8988T (cell line): ENCODE measurements at places on chromosomes 12 and 14.

- no peak for DNase-seq
Observed at GRCh38 chr12:78674311-78675090, 190.1 kb upstream of the SYT1 start.

GRCh38 chr14:77965919-77966435 lies 166.1 kb downstream of the ADCK1 start:
- DNase-seq = peak; percentile 35

GRCh38 chr14:62117751-62118105 lies 355.5 kb downstream of the SNAPC1 start:
- DNase-seq = no peak

- DNase-seq = no peak
Observed at GRCh38 chr14:33589334-33589733, 361.5 kb downstream of the EGLN3 start.

DNA sequence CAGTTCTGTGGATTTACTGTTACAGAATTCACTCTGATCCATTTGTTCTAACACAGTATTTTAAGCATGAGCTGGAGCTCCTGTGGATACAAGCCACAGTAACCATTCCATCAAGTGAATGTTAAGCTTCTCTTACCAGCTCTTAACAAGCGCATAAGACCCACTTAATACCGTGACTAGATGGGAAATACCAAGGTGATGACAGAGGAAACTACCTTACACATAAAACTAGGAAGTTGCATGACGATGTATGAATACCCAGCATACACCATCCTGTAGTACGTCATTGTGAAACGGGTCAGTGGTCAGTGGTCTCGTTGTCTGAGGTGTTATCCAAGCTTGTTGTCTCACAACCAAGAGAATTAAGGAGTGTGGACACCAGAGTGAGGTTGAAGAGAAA lies 2.0 kb upstream of the GALC start:
- no peak for DNase-seq

DNA sequence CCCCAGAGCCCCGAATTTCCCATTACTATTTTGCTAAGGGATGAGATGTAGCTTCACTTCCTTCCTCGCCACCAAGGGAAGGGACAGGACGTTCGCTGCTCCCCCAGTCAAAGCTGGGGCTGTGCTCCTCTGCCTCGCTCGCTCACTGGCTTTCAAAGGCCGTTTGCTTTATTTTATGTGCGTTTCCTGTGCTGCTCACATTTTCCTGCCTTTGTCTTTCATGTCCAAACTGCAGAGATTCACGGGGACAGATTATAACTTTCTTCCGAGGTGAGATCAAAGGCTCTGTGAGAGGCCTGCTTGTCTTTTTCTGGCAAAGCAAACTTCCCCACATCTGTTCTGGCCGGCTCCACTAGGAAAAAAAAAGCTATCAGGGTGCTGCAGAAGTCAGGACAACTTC lies 76.0 kb upstream of the FZD10 start:
- no peak for DNase-seq

DNA sequence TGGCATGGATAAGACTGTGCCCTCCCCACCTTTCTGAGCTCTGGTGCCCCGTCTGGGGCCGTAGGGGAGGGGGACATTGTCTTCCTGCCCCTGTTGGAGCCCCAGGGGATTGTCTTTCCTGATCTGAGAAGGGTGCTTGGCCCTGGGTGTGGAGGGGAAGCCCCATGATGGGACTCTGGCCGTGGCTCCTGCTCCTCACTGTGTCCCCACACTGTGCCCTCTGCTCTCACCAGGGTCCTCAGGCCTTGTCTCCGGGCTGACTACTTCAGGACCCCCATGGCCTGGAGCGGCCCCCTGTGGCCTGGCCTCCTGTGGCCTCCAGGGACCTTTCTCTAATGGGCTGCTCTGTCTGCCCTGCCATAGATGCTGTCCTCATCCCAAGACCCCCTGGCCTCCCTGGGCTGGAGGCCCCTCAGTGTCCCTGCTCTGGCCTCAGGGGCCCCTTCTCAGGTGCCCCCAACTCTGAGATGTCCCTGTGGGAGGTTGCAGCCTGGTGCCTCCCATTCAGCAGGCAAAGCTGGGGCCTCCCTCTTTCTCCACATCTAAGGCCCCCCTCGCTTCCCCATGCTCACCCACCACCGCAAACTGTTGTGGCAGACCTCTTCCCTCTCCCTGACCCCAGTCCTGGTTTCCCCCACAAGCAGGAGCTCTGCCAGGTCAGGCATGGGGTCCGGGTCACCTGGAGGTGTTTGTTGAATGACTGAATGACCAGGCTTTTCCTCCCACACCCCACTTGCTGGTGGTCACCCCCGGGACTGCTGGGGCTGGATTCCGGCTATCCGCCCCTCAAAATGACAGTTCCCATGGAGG lies 4.0 kb downstream of the KIF26A start:
- no peak for DNase-seq

- no peak for DNase-seq
Observed at GRCh38 chr12:18640321-18640955, 97.4 kb downstream of the PLCZ1 start.

GRCh38 chr14:49050822-49051221 lies 535.4 kb downstream of the RPS29 start:
- DNase-seq = no peak

DNA sequence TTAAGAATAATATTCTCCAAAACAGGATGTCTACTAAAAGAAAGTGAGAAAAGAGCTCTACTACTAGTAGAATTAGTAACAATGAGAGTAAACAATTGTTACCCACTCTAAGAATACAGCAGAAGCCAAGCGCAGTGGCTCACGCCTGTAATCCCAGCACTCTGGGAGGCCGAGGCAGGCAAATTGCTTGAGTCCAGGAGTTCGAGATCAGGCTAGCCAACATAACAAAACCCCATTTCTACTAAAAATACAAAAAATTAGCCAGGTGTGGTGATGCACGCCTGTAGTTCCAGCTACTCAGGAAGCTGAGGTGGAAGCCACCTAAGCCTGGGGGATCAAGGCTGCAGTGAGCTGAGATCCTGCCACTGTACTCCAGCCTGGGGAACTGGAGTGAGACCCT lies 4.7 kb downstream of the DNAJC14 start:
- no peak for DNase-seq

DNA sequence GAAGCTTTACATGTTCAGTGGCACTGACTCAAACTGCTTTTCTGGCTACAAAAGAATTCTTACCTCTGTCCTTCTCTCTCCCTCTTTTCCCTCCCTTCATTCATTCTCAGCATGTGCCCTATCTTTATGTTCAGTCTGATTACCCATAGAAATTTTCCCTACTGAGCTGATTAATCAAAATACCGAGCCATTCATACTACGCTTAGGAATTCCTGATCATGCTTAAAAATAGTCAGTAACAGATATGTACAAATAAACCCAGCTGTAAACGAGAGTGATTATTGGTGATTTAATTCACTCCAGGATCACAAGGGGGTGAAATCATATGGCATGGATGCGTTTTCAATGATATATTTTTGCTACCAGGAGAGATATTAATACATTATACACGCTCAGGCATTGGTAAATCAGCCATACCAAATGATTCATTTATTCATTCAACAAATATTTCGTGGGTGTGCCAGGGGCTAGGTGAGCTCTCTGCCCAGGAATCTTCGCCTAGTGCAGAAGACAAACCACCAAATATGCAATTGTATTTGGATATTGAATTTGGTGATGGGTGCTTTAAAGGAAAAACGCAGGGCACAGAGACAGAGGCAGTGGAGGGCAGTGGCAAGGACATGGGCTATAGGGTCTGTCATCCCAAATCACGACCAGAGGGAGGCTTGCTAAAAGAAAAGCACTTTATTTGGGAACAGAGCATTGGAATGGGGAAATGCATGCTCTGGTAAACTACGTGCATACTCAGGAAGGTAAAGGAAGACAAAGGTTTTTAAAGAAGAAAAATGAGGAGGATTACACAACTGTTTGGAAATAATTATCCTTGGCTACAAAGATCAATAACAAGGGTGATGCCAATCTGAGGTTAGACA lies 13.9 kb upstream of the VRK1 start:
- no peak for DNase-seq

DNA sequence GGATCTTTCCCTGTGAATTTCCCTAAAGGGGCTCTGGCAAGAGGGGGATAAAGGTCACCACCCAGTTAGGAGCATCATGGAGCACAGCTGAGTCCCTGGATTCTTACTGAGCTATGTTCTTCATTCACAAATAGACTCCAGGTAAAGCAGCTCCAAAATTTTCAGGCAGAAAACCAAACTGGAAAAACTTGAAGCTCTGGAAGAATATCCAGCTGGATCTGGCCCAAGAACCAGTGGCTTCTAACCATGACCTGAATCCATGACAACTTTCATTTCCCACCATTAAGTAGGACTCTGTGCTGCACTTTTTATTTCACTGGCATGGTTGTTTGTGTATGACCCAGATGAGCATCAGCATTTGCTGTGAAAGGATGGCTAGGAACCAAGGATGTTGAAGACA lies 180.4 kb upstream of the FKBP4 start:
- no peak for DNase-seq

DNA sequence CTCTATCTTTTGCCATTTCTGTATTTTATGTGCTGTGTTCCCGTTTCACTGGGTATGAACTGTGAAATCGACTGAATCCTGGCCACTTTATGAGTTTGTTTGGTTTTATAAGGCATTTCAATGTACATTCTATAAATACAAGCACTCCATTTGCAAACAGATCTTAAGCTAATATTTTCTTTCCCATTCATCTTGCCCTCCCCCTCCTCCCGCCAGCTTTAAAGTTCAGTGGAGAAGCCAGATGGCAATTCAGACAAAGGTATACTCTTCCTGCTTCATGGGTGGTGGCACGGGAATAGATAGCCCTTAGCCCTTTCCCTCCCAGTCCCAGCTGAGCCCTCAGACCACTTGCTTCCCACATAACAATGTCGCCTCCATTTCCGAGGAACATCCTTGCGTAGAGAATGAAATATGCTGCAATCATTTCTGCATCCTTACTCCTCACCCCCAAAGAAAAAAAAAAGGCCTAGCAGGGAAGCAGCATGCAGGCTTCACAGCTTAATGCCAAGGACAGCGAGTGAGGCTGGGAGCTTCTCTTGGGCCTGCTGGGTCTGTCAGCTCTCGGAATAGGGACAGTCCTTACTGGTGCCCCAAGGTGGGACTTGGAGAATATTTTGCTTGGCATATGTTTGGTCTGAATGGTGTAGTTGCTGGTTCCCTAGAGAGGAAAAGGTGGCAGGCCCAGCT lies 52.8 kb upstream of the SRSF5 start:
- DNase-seq = no peak

- DNase-seq = no peak
Observed at GRCh38 chr12:41058266-41058665, 129.9 kb upstream of the PDZRN4 start.

GRCh38 chr14:86999036-86999435 lies 993.9 kb downstream of the GALC start:
- no peak for DNase-seq

DNA sequence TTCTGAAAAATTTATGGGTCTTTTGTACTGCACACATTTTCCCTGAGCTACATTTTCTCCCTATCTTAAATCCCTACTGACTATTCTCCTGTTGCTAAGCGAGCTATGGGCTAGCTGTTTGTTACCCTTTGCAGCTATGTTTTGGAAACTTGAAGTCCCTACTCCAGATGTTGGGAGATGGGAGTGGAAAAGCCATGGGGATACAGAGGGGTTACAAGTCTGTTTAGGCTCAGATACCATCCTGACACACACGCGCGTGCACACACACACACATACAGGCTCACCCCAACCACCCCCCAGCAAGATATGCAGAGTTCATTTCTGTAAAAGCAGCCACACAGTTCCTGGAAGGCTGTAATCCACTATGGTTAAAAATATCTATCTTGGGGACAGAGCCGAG lies 15.8 kb downstream of the ATP5MC2 start:
- no peak for DNase-seq

DNA sequence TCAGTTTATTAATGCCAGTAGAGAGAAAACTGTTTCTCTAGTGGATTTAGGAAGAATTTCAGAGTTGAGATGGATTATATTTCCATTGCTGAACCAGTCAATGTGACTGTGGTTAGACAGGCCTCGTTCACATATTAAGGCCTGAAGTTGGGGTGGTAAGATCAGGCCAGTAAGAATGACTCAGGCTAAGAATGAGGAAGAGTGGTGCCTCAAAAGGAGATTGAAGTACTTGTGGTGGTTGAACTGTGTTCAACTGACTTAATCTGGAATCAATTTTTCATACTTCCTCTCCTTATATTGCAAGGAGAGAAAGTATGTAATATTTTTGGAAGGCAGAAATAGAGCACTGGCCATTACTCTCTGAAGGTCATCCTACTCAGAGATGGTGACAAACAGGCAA lies 37.8 kb upstream of the ATF7IP start:
- no peak for DNase-seq

- DNase-seq = no peak
Observed at GRCh38 chr12:90791445-90791844, 163.5 kb downstream of the CCER1 start.

- DNase-seq = no peak
Observed at GRCh38 chr12:46558677-46559076, 186.1 kb upstream of the SLC38A2 start.

DNA sequence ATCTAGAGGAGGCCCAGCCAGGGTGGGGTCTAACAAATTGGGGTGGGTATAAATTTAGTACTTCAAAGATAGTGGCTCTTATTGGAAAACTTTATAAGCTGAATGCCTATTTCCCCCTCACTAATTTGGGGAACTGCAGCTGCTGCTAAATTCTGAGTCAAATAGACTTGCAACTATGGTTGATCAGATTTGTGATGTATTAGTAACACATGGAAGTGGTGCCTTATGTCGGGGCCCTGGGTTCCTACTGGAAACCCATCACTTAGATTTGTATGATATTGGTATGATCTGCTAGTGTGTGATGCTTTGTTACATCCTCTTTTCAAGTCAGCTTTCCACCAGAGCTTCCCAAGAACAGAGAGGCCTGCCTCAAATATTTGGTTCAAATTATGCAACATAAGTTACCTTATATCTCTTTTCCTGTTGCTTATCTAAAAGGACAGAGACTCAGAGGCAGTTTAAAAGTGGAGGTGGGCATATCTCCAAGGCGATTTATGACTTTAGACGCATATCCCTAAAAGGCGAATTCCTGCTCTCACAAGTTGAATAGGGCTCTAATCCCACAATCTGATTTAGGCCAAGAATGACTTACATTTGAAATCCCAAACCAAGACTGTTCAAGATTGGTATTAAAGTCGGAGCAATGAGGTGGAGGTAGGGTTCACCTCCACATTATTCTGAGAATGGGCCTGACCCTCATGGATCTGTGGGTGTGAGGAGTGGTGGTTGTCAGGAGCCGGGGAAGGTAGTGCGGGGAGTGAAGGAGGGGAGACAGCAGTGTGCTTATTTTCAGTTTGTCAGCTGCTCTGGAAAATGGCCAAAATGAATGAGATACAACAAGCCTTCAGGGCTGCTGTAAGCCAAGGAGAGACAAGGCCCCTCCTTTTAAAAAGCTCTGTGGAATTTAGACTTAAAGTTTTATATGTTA lies 425.8 kb downstream of the RAD51B start:
- DNase-seq = no peak
